ENCODE measurements at places on chromosomes 2 and 18. TPM values are rescaled to one million over a fixed set of nuclear protein-coding genes. Genes with fewer than 3 reads are reported as not detected.

The PDE1A gene
- total RNA-seq, result not detected

The METAP1D gene
- 6.4 TPM for total RNA-seq

The BOLL gene
- total RNA-seq, result not detected

The TMEM163 gene
- total RNA-seq, result 0.66 TPM

The VPS54 gene
- total RNA-seq, result 13.4 TPM

The GALNT3 gene
- total RNA-seq, result 17.3 TPM

GRCh38 chr2:6074089-6074643, 382.0 kb downstream of the SOX11 start:
- no peak overlapping the region for H3K27ac ChIP-seq
- peaks cover 9% of the 10 kb centered on the region for H3K4me1 ChIP-seq
- no peak for DNase-seq
- H3K36me3 ChIP-seq, result no peaks in the 10 kb centered on the region
- H3K27me3 ChIP-seq, result no peaks in the 10 kb centered on the region
- no peak overlapping the region for H3K4me3 ChIP-seq

DNA sequence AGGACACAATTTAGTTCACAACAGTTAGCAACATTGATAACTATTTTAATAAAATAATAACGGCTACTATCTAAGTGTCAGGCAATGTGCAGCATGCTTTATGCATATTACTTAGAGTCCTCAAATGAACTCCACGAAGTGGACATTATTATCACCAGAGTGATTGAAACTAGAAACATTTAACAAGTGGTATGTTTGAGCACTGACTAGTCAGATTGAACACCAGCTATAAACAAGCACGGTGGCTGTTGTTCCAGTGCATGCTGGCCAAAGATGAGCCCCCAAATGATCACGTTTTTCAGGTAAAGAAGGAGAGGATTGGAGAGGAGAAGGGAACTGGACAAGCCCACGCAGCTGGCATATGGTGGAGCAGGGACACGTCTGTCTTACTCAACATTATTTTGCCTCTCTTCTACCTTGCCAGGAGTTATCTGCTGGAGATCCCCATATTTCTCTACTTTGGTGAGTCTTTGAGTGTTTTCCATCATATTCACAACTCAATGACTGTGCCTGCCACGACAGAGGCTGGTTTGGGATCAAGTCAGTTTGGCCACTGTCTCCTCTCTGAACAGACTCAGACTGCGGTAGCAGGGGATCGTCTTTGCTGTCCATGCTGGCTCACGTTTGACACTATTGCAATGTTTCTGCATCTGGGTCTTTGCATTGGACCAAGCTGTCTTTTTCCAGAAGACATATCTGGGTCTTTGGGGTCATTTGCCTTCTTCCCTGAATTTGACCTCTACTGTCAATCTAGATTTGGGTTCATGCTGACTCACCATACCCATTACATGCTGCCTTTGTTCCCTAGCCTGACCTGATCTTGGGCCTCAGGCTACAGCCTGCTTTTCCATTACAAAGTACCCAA, 66.0 kb upstream of the ACSL3 start:
- H3K27me3 ChIP-seq, result no peaks in the 10 kb centered on the region
- no peak overlapping the region for H3K27ac ChIP-seq
- peak; percentile 62 for DNase-seq
- no peak overlapping the region for H3K4me3 ChIP-seq

GRCh38 chr2:196322973-196323810, 151.8 kb upstream of the STK17B start:
- H3K36me3 ChIP-seq, result no peaks in the 10 kb centered on the region
- H3K27me3 ChIP-seq, result no peaks in the 10 kb centered on the region
- no peak overlapping the region for H3K27ac ChIP-seq
- no peaks in the 10 kb centered on the region for H3K4me1 ChIP-seq

DNA sequence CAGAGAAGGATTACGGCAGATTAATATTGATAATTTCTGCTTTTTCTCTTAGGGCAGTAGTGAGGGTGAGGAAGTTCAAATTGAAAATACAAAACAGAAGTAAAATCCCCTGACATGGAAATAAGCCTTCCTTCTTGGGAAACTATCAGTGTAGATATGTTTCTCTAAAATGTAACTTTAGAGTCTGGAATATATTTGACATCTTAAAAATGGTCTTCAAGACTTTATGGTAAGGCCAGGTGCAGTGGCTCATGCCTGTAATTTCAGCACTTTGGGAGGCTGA, 33.0 kb downstream of the INPP5D start:
- H3K27ac ChIP-seq, result no peak overlapping the region
- H3K36me3 ChIP-seq, result no peaks in the 10 kb centered on the region
- H3K27me3 ChIP-seq, result no peaks in the 10 kb centered on the region
- H3K4me3 ChIP-seq, result no peak overlapping the region
- no peak for DNase-seq

- H3K4me1 ChIP-seq, result no peaks in the 10 kb centered on the region
- no peaks in the 10 kb centered on the region for H3K27me3 ChIP-seq
- no peak overlapping the region for H3K27ac ChIP-seq
- no peak overlapping the region for H3K4me3 ChIP-seq
Measured at GRCh38 chr2:28339516-28340175, 53.0 kb upstream of the FOSL2 start.

- H3K36me3 ChIP-seq, result no peaks in the 10 kb centered on the region
- no peak overlapping the region for H3K4me3 ChIP-seq
- no peak for DNase-seq
- no peaks in the 10 kb centered on the region for H3K27me3 ChIP-seq
- H3K27ac ChIP-seq, result no peak overlapping the region
- H3K4me1 ChIP-seq, result no peaks in the 10 kb centered on the region
Measured at GRCh38 chr2:80856227-80856626, 551.7 kb upstream of the LRRTM1 start.

GRCh38 chr2:25332571-25332970, 9.2 kb downstream of the DNMT3A start:
- peaks cover 15% of the 10 kb centered on the region for H3K4me1 ChIP-seq
- H3K27ac ChIP-seq, result no peak overlapping the region
- no peak for DNase-seq

DNA sequence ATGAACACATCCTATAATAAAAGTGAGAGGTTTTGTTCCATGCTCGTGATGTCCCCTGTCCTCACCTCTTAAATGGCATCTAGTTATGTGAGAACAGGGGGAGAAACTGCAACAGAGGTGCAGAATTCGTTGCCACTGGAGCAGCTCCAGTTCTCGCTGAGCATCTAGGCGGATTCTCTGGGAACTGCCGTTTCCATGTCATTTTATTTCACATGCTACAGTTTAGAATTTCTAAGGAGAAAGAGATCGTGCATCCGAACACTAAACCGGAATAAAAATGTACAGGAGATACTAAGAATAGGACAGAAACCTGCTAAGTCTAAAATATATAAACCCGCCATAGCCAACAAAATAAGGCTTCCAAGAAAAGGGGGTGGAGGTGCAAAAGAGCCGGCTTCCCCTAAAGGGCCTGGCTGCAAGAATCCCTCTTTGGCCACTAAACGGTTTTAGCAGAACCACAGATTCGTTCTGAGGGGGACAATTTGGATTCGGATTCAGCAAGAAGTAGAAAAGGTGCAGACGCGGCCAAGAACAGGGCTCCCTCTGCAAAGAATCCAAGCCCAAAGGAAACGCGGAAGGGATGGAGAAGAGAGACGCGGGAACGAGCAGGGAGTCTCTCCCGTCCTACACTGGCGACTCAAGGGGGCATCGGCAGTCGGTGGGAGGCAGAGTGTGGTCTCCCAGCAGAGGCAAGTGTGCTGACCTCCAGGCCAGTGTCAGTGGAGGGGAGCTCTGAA, 1.3 kb downstream of the TMEM163 start:
- peaks cover 29% of the 10 kb centered on the region for H3K27me3 ChIP-seq
- no peaks in the 10 kb centered on the region for H3K4me1 ChIP-seq
- H3K36me3 ChIP-seq, result peaks cover 2% of the 10 kb centered on the region
- H3K4me3 ChIP-seq, result peak overlapping the region; percentile 88

GRCh38 chr2:239516954-239517305, 116.1 kb upstream of the HDAC4 start:
- H3K4me1 ChIP-seq, result no peaks in the 10 kb centered on the region
- no peak overlapping the region for H3K4me3 ChIP-seq
- H3K27ac ChIP-seq, result no peak overlapping the region
- H3K36me3 ChIP-seq, result no peaks in the 10 kb centered on the region
- no peak for DNase-seq

- H3K27me3 ChIP-seq, result peaks cover 48% of the 10 kb centered on the region
- DNase-seq, result no peak
- no peak overlapping the region for H3K4me3 ChIP-seq
- no peaks in the 10 kb centered on the region for H3K4me1 ChIP-seq
- no peak overlapping the region for H3K27ac ChIP-seq
Measured at GRCh38 chr18:22349966-22350365, 67.7 kb downstream of the CTAGE1 start.

DNA sequence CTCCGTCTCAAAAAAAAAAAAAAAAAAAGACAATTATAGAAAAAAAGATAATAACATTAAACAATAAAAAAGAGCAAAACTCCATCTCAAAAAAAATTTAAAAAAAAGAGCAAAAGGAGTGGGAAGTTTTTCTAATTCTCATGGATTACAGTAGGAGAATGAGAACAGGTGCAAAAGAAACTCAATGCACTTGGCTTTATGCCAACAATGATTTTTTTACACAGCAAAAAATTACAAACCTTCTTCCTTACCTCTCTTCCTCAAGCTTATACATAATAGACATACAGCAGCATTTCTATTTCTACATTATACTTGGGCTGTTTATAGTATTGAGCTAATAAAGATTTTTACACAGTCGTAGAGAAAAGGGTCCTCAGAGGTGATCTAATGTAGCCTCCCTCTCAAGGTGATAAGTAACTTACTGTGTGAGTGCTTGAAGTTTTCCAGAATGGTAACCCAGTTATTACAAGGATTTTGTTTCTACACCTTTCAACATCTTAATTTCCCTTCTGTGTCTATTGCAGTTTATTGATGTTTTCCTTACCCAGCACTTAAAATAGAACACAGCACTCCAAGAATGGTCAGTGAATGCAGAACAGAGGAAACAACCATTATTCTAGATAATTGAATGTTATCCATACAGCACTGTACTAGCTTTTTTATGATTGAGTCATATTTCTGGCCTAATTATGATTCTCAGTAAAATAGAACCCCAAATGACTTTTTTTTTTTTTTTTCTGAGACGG, 34.9 kb upstream of the RNF138 start:
- H3K4me1 ChIP-seq, result peaks cover 3% of the 10 kb centered on the region
- DNase-seq, result no peak
- H3K36me3 ChIP-seq, result peaks cover 7% of the 10 kb centered on the region
- no peak overlapping the region for H3K27ac ChIP-seq
- H3K27me3 ChIP-seq, result no peaks in the 10 kb centered on the region

DNA sequence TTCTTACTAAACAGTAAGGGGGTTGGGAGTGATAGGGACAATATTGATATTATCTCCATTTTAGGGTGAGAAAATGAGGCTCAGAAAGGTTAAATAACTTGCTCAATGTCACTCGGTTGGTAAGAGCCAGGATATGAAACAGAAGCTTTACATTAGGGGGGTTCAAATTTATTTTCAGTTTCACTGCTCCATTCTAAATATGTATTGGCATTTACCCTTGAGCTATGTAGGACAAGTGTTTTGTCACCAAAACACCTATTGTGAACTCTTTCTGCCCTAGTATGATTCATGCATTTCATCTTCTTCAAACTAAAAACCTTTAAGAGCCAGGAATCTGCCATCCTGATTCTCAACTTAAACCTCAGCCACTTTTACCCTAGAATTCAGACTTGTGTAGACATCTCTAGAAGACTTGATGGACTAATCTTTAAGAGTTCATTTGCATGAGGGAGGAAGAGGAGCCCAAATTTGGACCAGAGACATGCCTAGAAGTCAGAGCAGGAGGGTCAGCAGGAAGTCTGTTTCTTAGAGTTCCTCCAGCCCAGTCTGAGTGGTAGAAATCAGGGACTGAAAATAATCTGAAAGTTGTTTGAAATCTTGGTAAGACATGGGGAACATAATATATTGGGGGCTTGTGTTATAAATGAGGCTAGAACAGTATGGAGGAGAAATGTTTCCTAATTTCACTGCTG, 129.4 kb upstream of the ATP5MC3 start:
- H3K27me3 ChIP-seq, result no peaks in the 10 kb centered on the region
- H3K4me1 ChIP-seq, result no peaks in the 10 kb centered on the region
- H3K36me3 ChIP-seq, result no peaks in the 10 kb centered on the region
- H3K4me3 ChIP-seq, result no peak overlapping the region

- H3K27me3 ChIP-seq, result no peaks in the 10 kb centered on the region
- no peak for DNase-seq
- no peak overlapping the region for H3K4me3 ChIP-seq
- no peaks in the 10 kb centered on the region for H3K4me1 ChIP-seq
- H3K27ac ChIP-seq, result no peak overlapping the region
Measured at GRCh38 chr2:191740016-191740419, 62.1 kb downstream of the NABP1 start.

GRCh38 chr2:177597759-177598158, 205.2 kb downstream of the AGPS start:
- no peak for DNase-seq
- no peak overlapping the region for H3K27ac ChIP-seq
- H3K36me3 ChIP-seq, result no peaks in the 10 kb centered on the region

DNA sequence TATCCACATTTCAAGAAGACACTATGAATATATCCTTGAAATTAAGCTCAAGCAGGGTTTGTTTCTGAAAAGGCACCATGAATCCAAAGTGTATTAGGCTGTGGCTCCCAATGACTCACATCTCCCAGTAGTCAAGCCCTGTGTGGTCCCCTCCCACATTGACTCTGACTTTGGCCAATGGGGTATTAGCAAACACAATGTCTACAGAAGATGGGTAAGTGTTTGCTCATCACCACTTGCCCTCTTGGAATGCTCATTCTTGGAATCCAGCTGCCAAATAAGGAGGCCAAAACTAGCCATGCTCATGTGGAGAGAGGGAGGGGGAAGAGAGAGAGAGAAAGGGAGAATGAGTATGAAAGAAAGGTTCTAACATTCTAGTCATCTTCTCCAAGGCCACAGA, 490.0 kb downstream of the TXNL1 start:
- H3K4me1 ChIP-seq, result no peaks in the 10 kb centered on the region
- no peak overlapping the region for H3K4me3 ChIP-seq
- H3K27ac ChIP-seq, result no peak overlapping the region
- H3K36me3 ChIP-seq, result no peaks in the 10 kb centered on the region

Data from H9 (cell line).